ENCODE measurements at places on chromosomes 1 and 21.

- DNase-seq, result no peak
Observed at GRCh38 chr1:68132426-68133130, 82.2 kb upstream of the DIRAS3 start.

GRCh38 chr1:174152427-174152826 is 6.9 kb upstream of the RABGAP1L start:
- no peak for DNase-seq

DNA sequence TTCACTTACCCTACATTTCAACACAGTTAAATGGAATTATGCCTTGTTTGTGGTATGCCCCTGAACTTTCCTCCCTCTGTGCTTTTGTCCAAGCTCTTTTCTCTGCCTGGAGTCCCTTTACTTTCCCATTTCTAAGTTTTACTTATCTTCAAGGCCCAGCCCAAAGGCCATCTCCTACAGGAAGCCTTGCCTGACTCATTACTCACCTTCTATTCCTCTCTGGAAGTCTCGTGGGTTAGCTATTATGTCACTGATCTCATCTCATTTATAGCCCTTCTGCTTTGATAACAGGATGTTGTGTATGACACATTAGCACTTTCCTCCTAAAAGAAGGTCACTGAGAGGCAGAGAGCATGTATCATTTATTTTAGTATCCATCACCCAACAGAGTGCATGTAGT is 78.8 kb upstream of the CD1D start:
- no peak for DNase-seq

GRCh38 chr1:165895451-165895871 is 68.0 kb downstream of the UCK2 start:
- no peak for DNase-seq

GRCh38 chr1:147722124-147722523 is 38.3 kb downstream of the GJA5 start:
- DNase-seq, result no peak

- no peak for DNase-seq
Observed at GRCh38 chr1:41762251-41762650, 156.5 kb downstream of the HIVEP3 start.

DNA sequence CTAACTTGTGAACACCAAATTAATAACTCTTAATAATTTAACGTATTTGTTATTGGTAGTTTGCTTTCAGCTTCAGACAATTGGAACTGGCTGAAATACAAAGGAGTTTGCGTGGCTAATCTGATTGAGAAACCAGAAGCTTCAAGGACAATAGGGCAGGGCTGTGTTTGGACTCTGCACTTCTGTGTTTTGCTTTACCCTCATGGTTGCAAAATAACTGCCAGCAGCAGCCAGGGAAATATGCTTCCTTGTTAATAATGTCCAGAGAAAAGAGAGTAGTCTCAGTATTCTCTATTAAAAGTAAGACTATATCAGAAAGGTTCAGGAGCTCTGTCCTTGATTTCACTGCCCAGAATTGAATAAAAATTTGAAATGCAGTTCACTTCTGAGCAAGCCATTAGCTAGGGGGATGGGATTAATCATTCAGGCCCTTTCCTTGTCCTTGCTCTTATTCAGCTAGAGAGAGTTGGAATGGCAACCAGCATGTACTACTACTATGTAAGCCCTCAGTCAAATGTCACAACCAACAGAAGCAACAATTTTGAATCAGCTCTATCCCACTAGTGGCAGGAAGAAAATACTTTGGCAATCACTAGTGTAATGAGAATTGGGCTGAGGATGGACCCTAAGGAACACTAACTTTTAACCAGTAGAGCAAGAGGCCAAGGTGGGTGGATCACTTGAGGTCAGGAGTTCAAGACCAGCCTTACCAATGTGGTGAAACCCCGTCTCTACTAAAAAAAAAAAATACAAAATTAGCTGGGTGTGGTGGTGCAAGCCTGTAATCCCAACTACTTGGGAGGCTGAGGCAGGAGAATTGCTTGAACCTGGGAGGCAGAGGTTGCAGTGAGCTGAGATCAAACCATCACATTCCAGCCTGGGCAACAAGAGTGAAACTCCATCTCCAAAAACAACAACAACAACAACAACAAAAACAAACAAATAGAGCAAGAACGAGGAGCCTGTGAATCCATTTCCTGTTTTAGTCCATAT is 76.8 kb downstream of the POU2F1 start:
- no peak for DNase-seq

- no peak for DNase-seq
Observed at GRCh38 chr1:26283279-26283853, 3.5 kb downstream of the SH3BGRL3 start.

DNA sequence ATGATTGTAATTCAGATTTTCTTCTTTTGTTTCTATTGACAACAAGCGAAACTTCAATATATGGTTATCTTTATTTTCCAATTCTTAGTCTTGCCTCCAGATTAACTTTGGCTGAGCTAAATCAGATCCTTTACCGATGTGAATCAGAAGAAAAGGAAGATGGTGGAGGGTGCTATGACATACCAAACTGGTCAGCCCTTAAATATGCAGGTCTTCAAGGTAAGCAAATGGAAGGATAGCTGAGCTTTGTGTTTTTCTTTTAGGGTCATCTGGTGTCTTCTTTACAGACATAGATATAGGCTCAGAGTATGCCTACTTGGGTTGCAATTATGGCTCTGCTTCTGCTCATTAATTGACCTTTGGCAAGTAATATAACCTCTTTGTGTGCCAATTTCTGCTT is 37.7 kb downstream of the AGL start:
- no peak for DNase-seq

- no peak for DNase-seq
Observed at GRCh38 chr1:157574836-157575235, 22.5 kb upstream of the FCRL5 start.

DNA sequence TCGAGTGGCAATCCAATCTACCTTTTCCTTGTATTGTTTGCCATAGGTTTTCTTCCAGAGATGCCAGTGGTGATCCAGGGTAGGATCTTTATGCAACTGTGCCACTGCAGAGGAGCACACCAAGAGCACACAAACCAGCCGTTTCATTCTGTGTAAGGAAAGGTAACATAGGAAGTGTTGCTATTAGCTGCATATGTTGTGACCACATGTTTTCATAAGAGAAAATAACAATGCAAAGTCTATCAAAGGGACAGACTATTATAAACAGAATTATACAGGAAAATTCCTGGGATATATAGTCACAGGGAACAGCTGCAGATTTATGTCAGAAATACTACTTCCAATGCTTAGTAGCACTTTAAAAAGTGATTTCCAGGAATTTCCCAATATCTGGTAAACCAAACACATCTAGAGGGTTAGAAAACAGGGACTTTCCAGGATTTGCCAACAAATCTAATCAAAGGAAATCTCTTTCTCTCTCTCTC is 919 bp downstream of the CTSS start:
- DNase-seq, result no peak

- no peak for DNase-seq
Observed at GRCh38 chr1:226732856-226733291, 6.2 kb downstream of the ITPKB start.

- DNase-seq, result no peak
Observed at GRCh38 chr1:158147401-158147800, 33.3 kb upstream of the CD1D start.

- DNase-seq, result no peak
Observed at GRCh38 chr1:38527373-38527966, 332.1 kb downstream of the RRAGC start.

- no peak for DNase-seq
Observed at GRCh38 chr1:180652792-180653191, 21.0 kb downstream of the XPR1 start.

DNA sequence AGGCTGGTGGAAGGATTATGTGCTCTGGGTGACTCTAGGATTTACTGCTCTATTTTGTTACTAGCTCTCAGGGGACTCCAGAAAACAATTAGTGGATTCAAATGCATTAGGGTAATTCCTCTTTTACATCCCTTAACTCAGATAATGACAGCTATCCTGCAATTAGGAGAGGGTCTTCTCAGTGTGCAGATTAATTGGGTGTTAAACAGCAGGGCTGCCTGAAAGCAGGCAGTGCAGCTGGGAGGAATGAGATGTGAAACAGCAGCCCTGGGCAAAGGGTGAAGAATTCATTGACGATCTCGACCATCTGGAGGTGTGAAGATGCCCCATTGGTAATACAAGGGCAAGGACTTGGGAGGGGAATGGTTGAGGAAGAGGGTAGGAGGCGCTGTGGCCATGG is 66.1 kb downstream of the HTR6 start:
- peak; percentile 34 for DNase-seq

DNA sequence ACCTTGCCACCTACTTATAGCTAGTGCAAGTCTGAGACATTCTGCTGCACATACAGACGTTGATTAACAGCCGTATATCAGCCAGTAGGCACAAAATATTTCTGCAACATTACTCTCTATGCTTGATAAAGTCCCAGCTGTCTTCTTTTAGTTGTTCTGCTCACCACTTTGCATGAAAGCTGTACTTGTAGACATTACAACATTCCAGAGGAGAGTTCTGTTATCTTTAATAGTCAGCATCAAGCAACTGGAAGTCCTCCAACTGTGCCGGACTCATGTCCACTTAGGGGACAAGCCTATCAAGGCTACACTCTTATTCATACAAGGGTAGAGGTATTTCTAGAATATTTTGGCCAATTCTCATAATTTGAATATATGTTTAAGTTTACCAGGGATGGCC is 50.0 kb downstream of the CACHD1 start:
- no peak for DNase-seq

GRCh38 chr1:77560741-77561140 is 121.7 kb downstream of the ZZZ3 start:
- DNase-seq, result no peak

GRCh38 chr1:244304656-244305055 is 147.1 kb downstream of the ADSS2 start:
- DNase-seq, result no peak

DNA sequence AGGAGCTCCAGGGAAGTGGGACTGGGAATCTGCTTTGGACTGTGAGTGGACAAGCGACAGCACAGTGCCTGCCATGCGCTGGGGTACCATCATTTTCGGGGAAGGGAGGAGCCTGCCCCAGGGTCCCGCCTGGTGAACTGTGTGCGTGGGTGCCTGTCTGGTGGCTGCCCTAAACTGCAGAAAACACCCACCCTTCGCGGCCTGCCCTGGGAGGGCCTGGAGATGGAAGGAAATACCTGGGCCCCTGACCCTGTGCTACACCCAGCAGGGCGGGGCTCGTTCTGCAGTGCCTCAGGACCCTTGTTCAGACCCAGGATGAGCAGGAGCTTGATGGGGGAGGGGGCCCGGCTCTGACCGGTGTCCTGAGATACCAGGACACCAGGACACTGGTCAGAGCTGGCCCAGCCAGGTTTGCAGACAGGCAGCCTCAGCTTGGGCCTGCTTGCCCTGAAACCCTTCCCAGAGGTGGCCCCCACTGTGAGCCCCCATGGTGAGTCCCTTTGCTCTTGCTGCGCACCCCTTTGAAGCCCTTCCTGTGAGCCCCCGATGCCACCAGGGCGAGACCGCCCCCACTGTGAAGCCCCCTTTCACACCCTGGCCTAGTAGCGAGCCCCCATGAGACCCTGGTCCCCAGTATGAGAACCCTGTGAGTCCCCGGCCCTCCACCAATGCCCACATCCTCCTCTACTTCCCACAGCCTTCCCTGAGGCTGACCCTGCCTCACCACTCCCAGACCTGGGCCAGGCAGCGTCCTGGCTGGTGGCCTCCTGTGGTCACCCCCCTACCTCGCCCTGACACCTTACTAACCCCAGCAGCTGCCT is 2.6 kb downstream of the GJC2 start:
- no peak for DNase-seq

DNA sequence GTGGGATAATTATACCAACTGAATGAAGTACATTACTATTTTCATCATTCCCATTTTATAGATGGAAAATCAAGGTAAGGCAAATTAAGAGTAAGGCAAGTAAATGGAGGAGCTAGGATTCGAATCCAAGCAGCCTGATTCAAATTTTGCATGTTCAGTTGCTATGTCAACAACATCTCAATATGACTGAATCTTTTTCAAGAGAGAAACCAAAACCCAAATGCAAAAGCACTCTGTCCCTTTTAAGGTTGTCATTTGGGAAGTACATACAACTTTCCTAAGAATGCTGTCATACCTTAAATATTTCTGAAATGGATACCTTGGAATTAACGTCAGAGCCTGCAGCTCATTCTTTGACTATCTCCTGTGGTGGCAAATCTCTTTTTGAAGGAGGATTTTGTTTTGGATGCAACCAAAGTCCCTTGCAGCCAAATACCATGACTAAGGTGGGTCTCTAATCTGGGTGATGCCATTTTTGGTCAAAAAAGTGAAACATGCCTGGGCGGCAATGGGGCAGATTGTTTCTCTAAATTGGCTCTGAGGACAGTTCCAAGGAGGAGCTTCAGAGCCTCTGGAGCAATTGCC is 25.4 kb downstream of the ADAMTS1 start:
- no peak for DNase-seq

DNA sequence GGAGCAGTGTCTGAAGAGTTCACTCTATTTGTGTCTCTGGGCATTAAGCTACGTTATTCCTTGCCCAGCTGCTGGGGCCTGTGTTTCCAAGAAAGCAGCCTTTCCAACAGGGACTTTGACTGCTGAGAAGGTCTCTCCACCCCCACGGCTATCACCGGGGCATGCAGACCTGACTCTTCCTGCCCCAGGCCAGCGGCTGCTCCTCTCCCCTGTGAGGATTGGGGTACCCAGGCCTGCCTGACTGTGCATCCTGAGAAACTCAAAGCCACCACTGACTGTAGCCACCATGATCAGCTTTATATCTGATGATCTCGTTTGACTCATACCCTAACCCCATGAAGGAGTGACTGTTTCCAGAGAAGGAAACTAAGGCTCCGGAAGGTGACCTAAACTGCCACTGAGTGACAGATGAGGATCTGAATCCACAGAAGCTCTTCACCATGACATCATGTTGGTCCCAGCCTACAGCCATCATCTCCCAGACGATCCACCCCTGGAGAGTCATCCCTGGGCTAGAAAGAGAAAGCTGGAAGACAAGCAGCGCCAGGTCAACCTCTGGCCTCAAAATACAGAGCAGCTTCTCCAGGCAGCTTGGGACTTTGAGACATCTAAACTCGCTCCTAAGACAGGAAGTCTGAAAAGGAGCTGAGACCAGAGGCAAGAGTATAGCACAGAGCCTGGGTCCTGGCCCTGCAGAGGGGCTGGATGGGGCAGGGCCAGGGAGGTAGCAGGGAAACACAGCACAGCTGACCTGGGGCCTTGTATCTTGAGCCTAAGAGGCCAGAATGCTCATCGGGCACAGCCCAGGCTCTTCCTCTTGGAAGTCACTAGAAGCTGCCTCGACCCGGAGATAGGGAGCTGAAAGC is 244.0 kb upstream of the VAMP3 start:
- no peak for DNase-seq

- no peak for DNase-seq
Observed at GRCh38 chr1:153938996-153939395, 7.5 kb downstream of the DENND4B start.

- DNase-seq, result no peak
Observed at GRCh38 chr1:39117899-39118450, 86.5 kb upstream of the MACF1 start.

- peak; percentile 77 for DNase-seq
Observed at GRCh38 chr1:232629250-232630046, 485 bp downstream of the SIPA1L2 start.

- no peak for DNase-seq
Observed at GRCh38 chr1:221921936-221922335, 180.0 kb upstream of the DUSP10 start.

Data from glutamatergic neuron (in vitro differentiated cells).